KG1 (cell line): ENCODE measurements at places on chromosomes 16 and 17.

DNA sequence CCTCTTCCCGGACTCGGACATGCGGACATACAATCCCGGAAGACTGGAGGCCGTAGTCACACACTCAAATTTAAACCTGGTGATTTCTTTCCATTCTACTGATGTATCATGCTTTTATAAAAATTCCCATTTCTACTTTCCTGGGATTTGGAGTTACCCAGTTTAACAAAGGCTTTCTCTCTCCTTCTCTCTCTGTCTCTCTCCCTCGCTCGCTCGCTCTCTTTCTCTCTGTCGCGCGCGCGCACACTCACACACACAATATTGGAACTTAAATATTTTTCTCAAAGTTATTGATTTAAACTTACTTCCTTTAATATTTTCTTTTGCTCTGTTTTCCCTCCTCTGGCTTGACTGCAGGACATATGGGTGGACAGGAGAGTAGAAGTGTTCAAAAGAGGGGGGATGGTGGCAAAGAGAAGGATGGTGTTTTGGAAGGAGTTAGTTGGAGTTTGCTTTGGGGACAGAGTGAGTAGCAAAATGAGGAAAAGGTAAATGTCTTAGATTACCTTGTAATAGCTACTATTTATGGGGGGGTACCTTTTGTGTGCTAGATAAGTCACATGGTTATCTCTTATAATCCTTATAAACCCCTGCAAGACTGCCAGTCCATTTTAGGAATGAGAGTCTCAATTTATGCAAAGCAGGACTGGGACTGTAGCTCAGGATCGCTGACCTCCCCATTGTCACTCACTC, 878 bp upstream of the TRIM25 start:
- DNase-seq, result no peak

GRCh38 chr17:71032746-71033273, 863.5 kb downstream of the KCNJ2 start:
- no peak for DNase-seq

GRCh38 chr16:56349086-56349415, 76.3 kb downstream of the AMFR start:
- DNase-seq, result no peak

GRCh38 chr16:57307365-57307764, 22.9 kb upstream of the PLLP start:
- DNase-seq, result no peak

DNA sequence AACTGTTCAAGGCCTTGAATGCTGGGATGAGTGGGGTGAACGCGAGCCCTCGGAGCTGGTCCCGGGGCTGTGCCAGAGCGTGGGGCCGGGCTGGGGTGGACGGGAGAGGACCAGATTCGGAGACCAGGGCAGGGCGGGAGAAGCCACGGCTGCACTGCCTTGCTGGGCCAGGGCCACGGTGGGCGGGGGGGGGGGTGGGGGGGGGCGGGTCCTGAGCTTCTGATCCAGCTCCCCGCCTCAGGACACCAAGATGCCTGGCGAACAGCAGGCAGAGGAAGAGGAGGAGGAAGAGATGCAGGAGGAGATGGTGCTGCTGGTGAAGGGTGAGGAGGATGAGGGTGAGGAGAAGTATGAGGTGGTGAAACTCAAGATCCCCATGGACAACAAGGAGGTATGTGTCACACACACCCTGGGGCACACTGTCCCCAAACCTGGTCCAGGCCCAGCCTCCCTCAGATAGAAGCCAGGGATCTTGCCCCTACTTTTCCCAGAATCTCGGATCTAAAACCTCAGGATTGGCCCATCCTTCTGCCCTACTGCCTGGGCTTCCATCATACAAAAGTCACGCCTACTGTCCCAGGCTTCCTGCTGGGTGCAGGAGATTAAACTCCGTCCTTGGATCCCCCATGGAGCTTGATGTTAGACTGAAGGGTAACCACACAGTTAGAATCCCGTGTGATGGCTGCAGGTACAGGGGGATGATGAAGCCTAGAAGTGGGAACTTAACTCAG, 563 bp downstream of the ZNF771 start:
- no peak for DNase-seq

GRCh38 chr16:84911486-84912216, 91.9 kb downstream of the CRISPLD2 start:
- DNase-seq, result no peak

DNA sequence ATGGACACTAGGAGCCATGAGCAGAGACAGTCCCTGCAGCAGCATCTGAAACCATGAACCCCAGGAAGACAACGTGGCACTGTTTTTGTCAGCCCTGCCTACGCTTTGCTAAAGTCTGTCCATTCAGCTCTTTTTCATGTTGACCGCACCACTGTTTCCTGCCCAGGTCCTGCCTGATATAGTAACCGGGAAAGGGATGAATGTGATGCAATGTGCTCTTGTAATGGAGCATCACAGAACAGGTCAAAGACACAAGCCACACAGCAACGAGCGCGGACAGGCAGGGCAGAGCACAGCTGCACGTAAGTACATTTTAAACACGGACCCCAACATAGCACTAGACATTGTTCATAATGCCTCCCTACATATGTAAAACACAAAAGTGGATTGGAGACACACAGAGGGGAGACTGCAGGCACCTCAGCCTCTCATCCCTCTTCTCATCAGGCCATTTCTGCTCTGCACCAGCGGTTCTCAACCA, 16.9 kb upstream of the TNFRSF13B start:
- DNase-seq, result no peak

- no peak for DNase-seq
Observed at GRCh38 chr16:49601576-49601975, 228.0 kb downstream of the C16orf78 start.

- DNase-seq, result no peak
Observed at GRCh38 chr17:57213180-57213825, 43.0 kb upstream of the MSI2 start.

DNA sequence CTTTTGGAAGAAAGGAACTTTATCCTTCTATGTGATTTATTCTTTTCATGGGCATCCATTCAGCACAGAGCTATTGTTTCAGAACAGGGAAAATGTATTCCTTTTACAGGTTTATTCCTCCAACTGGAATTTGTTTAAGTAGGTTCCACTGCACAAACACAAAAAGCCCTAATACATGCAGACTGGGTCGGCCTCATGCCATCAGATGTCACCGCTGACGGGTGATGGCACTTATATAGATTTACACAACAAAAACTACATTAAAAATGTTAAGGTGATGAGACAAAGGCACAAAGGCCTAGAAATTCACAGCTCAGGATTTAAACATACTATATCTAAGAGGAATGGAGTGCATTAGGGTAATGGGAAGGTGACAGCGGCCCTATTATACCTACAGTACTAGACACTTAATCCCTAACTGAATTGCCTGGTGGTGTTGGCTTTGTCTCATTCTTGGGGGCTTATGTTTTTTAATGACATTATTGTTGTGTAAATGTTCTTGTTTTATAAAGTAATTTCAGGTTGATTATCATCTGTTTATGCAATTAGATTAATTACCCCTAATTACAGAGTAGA, 276.4 kb upstream of the PSMD7 start:
- DNase-seq, result no peak

DNA sequence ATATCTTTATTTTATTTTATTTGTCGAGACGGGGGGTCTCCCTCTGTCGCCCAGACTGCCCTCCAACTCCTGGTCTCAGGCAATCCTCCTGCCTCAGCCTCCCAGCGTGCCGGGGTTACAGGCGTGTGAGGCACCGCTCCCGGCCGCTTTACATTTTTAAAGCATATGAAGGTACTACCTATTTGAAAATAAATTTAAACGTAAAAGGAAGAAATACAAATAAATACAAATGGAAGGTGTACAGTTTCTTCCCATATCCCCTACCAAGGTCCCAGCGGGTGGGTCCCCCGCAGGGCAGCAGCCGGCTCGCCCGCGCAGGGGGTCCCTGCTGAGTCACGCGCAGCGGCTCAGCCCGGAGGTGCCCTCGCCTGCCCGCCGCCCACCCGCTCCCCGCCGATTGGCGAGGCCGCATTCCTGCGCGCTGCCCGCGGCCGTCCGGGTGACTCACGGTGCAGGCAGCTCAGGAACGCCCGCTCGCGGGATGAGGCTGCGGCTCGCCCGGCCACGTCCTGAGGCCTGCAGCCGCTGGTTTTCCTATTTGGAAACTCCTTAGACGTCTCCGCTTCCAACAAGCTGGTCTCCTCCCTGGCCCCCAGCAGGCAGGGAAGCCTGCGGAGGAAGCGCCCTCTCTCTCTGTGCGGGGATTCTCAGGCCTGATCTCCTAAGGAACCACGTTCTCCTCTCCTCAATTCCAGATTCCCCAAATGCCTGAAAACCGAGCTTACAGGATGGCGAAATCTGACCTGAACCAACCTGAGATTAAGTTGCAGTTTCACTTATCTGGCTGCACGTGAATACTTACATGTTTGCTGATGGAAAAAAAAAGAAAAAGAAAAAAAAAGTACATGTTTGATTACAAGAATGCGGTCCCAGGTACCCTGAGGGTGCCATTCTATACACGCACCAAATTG, 54.8 kb upstream of the MAP3K14 start:
- no peak for DNase-seq

DNA sequence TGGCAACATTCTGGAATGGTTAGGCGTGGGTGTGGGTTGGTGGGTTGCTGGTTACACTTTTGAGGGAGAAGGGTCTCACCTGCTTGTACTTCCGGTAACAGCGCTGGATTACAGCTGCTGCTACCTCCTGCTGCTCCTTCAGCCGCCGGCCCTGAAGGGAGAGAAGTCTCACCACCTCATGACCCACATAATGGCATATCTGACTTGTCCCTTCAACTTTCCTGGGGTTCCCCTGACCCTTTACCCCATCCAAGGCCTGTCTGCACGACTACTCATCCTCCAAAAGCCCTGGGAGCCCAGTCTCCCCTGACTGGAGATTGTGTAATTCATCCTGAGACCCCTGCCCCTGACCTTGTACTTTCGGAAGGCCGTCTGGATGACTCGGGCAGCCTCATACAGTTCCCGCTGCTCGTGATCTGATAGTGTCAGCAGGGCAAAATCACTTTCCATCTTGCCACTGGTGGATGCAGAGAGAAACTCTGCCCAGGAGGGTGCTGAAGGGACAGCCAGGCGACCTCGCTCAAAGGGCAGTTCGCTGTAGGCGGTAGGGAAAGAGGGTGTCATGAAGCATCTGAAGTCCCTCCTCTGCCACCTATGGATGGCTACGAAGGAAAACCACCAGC, 2.0 kb upstream of the SPAG7 start:
- DNase-seq, result no peak

- DNase-seq, result no peak
Observed at GRCh38 chr17:10033449-10033848, 128.4 kb upstream of the RCVRN start.

- DNase-seq, result no peak
Observed at GRCh38 chr17:64741038-64741641, 79.0 kb upstream of the SMURF2 start.

- DNase-seq, result no peak
Observed at GRCh38 chr16:10226141-10226986, 44.1 kb upstream of the GRIN2A start.
